ENCODE measurements at places on chromosomes 7 and 10.

DNA sequence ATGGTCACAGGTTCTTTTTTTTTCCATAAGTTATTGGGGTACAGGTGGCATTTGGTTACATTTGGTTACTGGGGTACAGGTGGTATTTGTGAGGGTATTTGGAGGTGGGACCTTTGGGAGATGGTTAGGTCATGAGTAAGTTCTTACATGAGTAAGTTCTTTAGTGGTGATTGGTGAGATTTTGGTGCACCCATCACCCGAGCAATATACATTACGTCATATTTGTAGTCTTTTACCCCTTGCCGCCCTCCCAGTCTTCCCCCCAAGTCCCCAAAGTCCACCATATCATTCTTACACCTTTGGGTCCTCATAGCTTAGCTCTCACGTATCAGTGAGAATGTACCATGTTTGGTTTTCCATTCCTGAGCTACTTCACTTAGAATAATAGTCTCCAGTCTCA, 49.2 kb upstream of the R3HCC1L start:
- no peak for DNase-seq

GRCh38 chr10:14380746-14381145, 50.0 kb upstream of the FRMD4A start:
- no peak for DNase-seq

DNA sequence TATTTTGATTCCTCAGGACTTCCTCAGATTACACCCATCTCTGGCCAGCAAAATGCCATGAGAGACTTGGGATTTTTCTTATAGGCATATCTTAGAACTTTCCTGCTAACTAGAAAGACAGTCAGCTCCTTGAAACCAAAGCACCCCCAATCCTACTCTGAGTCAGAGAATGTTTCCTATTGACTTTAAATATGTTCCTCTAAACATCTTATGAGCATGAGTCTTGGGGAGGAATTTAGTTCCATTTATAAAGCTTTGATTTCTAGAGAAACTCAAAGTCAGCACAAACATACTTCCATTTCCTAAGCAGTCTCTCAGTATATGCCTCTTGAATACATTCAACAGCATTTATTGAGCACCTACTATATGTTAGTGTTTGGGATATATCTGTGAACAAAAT, 128.5 kb downstream of the INHBA start:
- no peak for DNase-seq

DNA sequence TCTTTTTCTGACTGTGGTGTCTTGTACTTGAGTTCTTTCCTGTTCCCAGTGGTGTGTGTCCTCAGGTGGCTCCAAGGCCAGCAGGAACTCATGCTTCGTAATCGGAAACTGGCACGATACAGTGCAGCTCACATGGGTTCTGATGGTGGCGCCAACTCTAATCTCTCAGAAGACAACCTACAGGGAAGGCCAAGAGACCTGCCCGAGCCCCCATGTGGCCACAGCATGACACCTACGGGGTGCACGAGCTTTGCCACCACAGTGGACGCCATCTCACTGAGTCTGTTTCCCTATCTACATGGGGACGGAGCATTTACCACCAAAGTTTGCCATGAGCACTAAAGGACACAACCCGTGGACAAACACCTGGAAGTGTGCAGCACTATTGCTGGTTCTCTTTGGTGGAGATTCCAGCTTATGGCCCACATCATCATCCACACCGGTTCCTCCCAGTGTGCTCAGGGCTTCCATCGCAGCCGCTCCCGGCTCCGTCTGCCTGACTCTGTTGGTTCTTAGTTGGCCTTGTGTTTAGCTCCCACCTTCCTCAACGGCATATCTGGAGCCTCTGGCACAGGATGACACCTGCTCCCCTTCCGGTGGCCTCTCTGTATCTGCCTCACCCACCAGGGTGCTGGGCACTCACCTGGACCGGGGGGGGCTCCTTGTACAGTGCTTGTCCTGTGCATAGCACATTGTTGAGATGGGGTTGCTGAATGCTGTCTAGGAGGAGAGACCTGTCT, 586.6 kb upstream of the MKI67 start:
- DNase-seq, result no peak

DNA sequence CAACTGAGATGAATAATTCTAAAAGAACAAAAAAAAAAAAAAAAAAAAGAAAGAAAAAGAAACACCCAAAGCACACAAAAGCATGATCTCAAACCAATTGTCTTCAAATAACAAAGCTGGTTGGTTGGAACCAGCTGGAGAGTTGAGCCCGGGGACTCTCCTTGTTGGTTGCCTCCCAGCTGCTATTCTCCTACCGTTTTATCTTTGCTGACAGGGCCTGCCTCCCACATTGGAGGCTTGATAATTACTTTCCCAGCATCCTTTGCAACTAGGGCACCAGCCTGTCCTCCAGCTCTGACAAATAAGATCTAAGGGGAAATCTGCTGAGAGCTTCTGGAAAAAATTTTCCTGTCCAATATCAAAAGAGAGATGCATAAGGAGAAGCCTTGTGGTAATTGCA, 6.8 kb downstream of the PON1 start:
- DNase-seq, result no peak

DNA sequence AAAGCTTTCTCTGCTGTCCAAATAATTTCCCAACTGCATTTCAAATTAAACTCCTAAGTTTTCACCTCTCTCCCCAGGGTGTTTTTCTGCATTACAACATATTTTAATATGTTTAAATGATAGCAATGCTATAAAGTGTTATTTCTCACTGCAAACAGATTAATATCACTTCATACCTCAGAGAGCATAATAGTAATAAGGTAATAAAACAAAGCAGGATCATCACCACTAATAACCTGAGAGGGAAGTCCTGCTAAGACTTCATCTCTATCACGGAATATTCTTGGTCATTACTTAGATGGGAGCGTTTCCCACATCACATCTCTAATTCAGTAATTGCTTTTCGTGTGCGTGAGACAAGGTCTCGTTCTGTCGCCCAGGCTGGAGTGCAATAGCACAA, 168.8 kb downstream of the PARD3 start:
- no peak for DNase-seq

- DNase-seq, result no peak
These were observed 1028.5 kb upstream of the PHF14 start for GRCh38 chr7:9945131-9945530.

- no peak for DNase-seq
These were observed 75.8 kb upstream of the ETV1 start for GRCh38 chr7:14065286-14065685.
